Naive thymus-derived CD8-positive, alpha-beta T cell (primary cell): ENCODE measurements at places on chromosomes 11 and 22.
A peak's percentile ranks its signal among the peaks of the same experiment; 100 is the strongest.

DNA sequence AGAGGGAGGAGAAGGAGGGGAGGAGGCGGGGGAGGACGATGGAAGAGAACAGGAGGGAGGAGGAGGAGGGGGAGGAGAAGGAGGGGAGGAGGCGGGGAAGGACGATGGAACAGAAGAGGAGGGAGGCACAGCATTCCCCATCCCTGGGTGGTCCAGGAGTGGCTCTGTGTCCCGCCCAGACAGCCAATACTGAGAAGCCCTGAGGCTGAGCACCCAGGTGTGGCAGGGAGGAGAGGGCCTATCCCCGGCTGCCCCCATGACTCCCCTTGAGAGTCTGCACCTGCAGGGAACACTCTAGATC is 717 bp downstream of the MRGPRE start:
- H3K36me3 ChIP-seq: no peaks in the 10 kb centered on the region
- peaks cover under 1% of the 10 kb centered on the region for H3K27me3 ChIP-seq
- no peaks in the 10 kb centered on the region for H3K4me1 ChIP-seq
- no peak overlapping the region for H3K27ac ChIP-seq

DNA sequence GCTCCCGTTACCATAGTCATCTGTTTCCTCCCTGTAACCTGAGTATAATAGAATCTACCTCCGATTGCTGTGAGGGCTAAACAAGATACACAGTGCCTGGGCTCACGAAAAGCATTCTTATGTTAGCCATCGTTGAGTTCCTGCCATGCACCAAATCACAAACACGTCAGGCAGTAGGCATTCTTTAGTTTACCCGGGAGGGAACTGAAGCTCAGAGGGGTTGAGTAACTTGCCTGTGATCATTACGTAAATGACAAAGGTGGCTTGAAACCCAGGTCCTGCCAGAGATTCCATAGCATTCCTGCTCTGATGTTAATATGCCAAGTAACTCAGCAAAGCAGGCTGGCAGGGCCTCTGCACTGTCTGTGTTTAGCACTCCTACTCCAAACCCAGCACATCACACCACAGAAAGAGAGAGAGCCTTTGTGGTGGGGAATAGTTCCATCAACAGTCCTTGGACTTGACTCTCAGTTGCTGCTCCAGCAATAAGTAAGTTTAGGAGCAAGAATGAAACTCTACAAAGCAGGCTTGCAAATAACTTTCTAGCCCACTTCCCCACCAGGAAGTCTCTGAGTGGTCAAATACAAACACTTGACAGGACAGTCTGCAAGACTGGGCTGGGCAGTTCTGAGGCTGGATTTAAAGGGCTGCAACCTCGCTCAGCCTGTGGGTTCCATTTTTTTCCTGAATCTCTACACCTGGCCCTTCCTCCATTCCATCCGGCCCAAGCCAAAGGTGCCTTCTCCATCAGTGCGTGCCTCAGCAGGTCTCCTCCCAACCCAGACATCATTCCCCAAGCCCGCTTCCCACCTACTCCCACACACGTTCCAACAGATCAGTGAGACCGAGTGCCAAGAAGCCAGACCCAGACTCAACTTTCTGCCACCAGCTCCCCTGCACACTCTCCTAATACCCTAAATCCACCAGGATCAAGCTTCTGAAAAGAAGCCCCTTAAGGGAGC is 1.1 kb downstream of the SCN2B start:
- peaks cover 2% of the 10 kb centered on the region for H3K4me1 ChIP-seq
- no peak for DNase-seq
- no peak overlapping the region for H3K27ac ChIP-seq
- no peak overlapping the region for H3K4me3 ChIP-seq

DNA sequence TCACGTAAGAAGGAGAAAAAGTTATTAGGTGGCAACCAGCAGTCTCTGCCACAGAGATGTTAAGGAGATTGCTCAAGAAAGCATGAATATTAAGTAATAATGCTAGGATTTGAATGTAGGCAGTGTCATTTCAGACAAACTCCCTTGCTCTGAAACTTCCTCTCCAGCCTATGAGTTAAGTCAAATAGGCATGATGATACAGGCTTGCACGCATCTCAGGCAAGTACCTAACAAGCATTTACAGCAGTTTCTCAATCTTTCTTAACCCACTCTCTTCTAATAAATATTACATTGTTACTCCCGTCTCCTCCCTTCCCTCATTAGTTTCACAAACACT is 72.7 kb downstream of the RAB38 start:
- DNase-seq: no peak
- no peaks in the 10 kb centered on the region for H3K4me1 ChIP-seq
- H3K36me3 ChIP-seq: no peaks in the 10 kb centered on the region
- no peak overlapping the region for H3K27ac ChIP-seq
- no peaks in the 10 kb centered on the region for H3K27me3 ChIP-seq

- no peak for DNase-seq
- H3K36me3 ChIP-seq: peaks cover 3% of the 10 kb centered on the region
- H3K27ac ChIP-seq: no peak overlapping the region
- H3K4me1 ChIP-seq: no peaks in the 10 kb centered on the region
- no peak overlapping the region for H3K4me3 ChIP-seq
- peaks cover 4% of the 10 kb centered on the region for H3K27me3 ChIP-seq
Observed at GRCh38 chr22:33817512-33818127, 102.7 kb downstream of the LARGE1 start.

DNA sequence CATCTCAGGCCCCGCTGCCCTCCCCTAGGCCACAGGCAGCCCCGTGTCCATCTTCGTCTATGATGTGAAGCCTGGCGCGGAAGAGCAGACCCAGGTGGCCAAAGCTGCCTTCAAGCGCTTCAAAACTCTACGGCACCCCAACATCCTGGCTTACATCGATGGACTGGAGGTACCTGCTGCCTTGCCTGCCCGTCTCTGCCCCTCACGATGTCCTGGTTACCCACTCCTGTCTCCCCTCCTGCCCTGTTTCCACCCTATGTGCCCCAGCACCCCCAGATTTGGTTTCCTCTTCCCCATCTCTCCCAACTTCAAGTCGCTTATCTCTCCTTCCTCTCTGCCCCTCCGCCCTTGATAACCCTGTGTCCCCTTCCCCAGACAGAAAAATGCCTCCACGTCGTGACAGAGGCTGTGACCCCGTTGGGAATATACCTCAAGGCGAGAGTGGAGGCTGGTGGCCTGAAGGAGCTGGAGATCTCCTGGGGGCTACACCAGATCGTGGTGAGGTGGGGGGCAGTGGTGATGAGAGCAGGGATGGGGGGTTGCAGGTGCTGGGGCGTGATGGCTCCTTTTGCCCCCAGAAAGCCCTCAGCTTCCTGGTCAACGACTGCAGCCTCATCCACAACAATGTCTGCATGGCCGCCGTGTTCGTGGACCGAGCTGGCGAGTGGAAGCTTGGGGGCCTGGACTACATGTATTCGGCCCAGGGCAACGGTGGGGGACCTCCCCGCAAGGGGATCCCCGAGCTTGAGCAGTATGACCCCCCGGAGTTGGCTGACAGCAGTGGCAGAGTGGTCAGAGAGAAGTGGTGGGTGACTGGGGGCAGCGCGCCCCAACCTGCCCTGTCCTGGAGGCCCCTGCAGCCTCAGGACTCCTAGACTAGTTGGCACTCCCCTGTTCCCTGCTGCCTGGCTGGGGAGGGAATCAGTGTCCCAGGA is 930 bp downstream of the SCYL1 start:
- H3K4me1 ChIP-seq: peaks cover 38% of the 10 kb centered on the region
- peaks cover 6% of the 10 kb centered on the region for H3K36me3 ChIP-seq
- H3K27me3 ChIP-seq: no peaks in the 10 kb centered on the region
- H3K4me3 ChIP-seq: peak overlapping the region; percentile 94
- H3K27ac ChIP-seq: peak overlapping the region; percentile 84

DNA sequence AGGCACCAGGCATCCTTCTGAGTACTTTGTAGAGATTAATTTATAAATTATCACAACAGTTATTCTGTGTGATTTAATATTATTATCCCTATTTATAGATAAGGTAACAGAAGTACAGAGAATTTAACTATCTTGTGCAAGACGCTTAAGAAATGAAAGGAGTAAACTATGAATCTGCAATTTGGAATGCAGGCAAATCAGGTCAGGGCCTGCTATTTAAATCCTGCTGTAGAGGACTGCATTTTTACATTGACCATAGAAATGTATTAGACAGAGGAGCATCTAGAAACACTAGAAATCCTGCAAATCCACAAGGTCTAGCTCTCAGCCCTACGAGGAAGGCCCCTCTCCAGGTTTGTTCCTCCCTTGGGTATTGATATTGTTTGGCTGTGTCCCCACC is 336.2 kb downstream of the ETS1 start:
- H3K4me3 ChIP-seq: no peak overlapping the region
- no peaks in the 10 kb centered on the region for H3K36me3 ChIP-seq
- peaks cover under 1% of the 10 kb centered on the region for H3K27me3 ChIP-seq
- H3K27ac ChIP-seq: no peak overlapping the region
